Hair follicular keratinocyte (primary cell): ENCODE measurements at places on chromosomes 16 and 17. TPM values are rescaled to one million over a fixed set of nuclear protein-coding genes. Genes with fewer than 3 reads are reported as not detected.

Gene PRAC2
- total RNA-seq, result not detected in 2 replicates

Gene CCL15
- total RNA-seq, result not detected in 2 replicates

Gene ADGRG1
- 57.7 and 83.5 TPM in 2 replicates for total RNA-seq

Gene KRTAP4-5
- total RNA-seq, result not detected in 2 replicates

Gene PNMT
- not detected in 2 replicates for total RNA-seq

Gene ASPHD1
- total RNA-seq, result 5.0 and 7.8 TPM in 2 replicates

Gene KRT33A
- not detected in 2 replicates for total RNA-seq
